NCI-H2081 (cell line): ENCODE measurements at places on chromosomes 7 and 10.

GRCh38 chr10:127303105-127303504, 106.7 kb upstream of the INSYN2A start:
- no peak for DNase-seq

GRCh38 chr10:80196270-80196949, 8.9 kb downstream of the ANXA11 start:
- DNase-seq, result peak; percentile 32

GRCh38 chr10:70913191-70913892, 25.0 kb upstream of the PCBD1 start:
- DNase-seq, result no peak

- no peak for DNase-seq
These were observed at the start of gene HOXA6 for GRCh38 chr7:27147199-27148030. Gene HOXA6, minus strand, starts transcription at chr7:27147774. Its CDS starts 25 bp downstream, at chr7:27147749.

GRCh38 chr10:30055226-30055662, 4.1 kb downstream of the JCAD start:
- no peak for DNase-seq

GRCh38 chr7:131354390-131354789, 26.7 kb downstream of the MKLN1 start:
- DNase-seq, result no peak

GRCh38 chr7:45106-46090, 147.0 kb upstream of the FAM20C start:
- DNase-seq, result no peak

- no peak for DNase-seq
These were observed 25.3 kb downstream of the CROT start for GRCh38 chr7:87370660-87371180.

GRCh38 chr7:152544481-152544927, 108.7 kb upstream of the KMT2C start:
- DNase-seq, result no peak

- no peak for DNase-seq
These were observed 135.3 kb downstream of the ZNF467 start for GRCh38 chr7:149637911-149638565.

DNA sequence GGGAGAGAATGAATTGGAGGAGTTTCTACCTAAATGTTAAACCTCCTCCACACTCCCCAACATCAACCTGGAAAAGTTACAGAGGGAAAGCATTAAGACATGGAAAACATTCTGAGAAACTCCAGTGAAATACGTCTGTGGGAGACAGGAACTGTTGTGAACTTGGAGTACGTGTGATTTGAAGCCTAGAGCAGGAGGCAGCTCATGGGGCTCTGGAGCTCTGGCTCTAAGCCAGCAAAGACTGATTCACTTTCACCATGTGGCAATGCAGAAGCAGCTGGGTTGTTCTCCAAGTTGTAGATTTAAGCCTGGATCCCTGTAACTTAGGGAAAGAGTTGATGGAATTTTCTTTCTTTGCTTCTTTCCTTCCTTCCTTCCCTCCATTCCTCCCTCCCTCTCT, 503.2 kb downstream of the NRG3 start:
- DNase-seq, result no peak

GRCh38 chr7:3280946-3281656, 20.0 kb upstream of the SDK1 start:
- no peak for DNase-seq

DNA sequence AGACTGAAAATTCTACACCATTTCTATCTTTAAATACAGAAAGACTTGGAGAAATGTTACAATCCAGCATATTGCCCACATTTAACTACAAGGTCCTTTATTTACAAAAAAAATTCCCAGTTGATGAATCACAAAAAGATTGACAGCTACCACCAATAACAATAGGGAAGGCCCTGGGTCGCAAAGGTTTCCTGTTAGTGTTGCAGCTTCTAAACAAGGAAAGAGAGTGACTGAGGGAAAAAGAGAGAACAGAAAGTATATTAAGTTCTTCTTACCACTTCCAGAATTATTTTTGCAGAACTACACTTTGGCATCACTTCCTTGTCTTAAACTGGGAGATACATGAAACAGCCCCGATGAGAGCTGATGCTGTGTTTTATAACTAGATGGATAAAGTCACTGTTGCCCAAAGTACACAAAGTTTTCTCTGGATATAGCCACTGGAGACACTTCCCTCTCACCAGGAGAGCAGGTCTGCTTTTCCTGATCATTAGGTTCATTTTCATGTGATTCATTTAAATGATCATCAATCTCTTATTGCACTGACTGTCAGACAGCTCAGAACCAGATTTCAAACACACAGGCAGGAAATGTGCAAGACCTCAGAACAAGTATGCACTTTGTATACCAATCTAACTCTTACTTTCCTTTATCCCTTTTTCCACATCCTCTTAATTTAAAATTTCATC, 57.0 kb downstream of the SHTN1 start:
- DNase-seq, result no peak

DNA sequence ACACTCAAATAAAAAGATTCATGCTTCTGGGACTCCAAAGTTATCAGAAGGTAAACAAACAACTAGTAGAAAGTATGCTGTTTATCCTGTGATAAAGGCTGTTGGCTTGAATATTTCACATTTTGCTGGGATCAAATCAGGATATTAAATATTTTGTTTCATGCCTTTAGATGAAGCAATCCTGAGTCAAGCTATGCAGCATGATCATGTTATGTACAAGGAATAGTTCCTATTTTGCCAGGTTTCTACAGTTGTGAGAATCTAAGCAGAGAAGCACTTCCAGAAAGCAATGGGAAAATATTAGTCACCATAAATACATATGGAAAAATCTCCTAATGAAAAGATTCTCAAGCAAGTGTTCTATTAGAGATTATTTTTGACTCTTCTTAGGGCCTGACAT, 262.8 kb upstream of the PCDH15 start:
- DNase-seq, result no peak

DNA sequence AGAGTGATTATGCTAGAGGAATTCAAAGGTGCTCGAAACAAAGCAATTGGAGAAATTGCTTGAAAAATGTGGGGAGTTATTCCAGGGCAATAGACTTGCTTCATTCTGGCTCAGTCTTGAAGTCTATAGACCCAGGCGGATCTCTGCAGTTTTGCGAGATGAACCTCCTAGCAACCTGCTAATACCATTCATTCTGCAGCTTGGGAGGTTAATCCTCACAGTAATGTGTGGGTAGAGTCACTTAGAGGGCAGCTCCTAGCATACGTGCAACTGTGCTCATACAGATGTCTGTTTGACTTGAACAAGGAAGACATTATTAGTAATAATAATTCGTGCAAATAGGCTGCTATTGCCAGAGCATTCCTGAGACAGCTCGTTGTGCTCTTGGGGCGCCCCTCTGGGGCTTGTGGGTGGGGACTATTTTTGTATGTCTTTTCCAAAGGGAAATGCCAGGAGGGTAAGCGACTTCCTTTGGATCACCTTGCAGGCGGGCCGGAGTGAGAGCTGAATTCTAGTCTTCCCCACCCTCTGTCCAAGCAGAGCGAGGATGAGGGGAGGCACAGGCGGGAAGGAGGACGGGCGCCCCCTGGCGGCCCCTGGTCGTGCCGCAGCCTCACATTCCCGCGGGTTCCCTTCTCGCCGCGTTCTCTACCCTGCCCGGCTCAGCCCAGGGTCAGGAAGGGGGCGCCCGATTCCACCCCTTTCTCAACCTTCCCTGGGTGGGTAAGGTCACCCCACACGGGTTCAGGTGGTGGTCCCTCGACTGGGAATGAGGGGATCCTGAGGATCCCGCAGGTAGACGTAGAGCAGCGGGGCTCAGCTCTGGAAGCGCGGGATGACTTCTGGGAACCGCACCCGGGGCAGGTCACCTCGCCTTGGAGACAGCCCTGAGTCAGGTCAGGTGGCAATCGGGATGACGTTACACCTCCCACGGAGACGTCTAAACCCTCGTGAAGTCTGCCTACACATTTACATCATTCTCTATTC, 241.5 kb downstream of the PHTF2 start:
- DNase-seq, result no peak

- no peak for DNase-seq
These were observed 165.9 kb downstream of the PLXNA4 start for GRCh38 chr7:132410385-132410784.

DNA sequence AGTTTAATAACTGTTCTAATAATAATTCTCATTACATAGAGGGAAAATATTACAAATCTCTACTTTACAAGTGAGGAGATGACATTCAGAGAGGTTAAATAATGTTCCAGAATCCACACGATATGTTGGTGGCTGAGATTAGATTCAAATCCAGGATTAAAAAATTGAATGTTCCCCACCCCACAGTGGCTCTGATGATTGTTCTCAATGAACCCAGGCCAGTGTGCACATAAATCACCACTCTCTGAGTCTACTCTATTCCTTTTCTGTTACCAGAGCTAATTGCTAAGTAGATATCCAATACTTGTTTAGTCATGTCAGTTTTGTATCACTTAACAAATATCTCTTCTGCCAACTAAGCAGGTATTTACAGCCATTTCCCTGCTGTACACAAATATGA, 281.0 kb downstream of the ABCA13 start:
- peak; percentile 84 for DNase-seq

- no peak for DNase-seq
These were observed 6.2 kb downstream of the AOC1 start for GRCh38 chr7:150858236-150859197.

- DNase-seq, result no peak
These were observed 7.0 kb downstream of the CALML3 start for GRCh38 chr10:5531558-5532306.

GRCh38 chr7:154953006-154953684, 49.8 kb downstream of the PAXIP1 start:
- no peak for DNase-seq

- DNase-seq, result no peak
These were observed 26.2 kb downstream of the VSTM4 start for GRCh38 chr10:49089152-49089551.

DNA sequence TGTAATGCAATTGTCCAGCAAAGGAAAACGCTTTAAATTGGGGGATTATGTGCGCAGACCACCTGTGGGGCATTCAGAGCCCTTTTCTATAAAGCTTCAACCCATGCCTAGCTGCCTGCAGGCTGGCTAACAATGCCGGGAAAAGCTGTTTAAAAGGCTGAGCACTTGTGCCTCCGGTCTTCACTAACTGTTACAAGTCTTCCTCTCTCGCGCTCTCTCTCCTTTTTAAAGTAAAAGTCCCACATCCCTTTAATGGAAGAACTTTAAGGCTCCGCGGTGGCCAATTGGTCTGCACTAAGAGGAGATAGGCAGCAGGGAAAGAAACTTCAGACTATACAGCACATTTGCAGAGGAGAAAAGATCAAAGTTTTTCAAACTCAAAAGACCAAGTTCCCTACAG, 4.6 kb downstream of the FZD8 start:
- DNase-seq, result no peak

GRCh38 chr7:27134392-27134791, 3.8 kb upstream of the HOXA4 start:
- DNase-seq, result no peak

DNA sequence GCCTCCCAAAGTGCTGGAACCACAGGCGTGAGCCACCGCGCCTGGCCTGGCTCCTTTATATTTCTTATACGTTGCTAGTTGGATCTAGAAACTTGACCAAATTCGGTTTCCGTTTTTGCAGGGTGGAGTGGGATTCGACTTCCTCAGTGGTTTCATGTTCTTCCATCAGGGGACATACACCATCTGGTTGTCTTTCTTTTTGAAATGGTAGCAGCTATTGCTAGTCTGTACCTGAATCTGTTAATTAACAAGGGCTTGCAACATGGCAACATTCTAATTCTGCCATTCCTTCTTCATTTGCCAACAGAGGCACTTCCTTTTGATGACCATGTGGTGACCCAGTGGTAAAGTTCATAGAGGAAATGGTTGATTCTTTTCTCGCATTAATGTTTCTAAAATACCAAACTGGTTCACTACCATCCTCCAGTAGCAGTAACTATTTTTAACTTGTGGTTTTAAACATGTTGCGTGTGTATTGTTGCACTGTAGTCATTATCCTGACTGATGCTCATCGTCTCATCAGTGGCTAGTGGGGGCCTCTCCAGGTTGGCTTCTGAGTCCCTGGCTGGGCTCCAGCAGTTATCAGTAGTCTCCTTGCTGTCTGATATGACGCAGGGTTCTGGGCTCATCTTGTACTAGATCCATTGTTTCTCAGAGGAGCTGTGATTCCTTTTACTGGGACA, 159.2 kb downstream of the RGS10 start:
- no peak for DNase-seq

GRCh38 chr10:112689327-112690072, 242.5 kb downstream of the VTI1A start:
- DNase-seq, result no peak

DNA sequence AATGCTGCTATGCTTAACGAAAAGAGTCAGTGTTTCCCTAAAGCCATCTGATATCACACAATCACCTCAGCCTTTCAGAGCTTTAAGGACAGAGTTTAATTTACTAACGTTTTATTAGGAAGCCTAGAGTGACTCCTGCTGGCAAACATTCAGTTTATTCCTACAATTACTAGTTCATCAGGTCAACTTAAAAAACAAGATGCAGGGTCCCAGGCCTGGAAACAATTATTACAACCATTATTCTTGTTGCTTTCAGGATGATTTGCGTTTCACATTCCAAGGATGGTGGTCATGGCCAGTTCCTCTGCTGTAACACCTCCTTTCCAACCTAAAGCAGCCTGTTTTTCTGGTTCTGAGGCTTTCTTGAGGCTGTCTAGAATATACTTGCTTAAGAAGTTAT, 1.5 kb upstream of the FAM53B start:
- peak; percentile 30 for DNase-seq

- DNase-seq, result no peak
These were observed 95.0 kb downstream of the UBE3C start for GRCh38 chr7:157233677-157234076.

DNA sequence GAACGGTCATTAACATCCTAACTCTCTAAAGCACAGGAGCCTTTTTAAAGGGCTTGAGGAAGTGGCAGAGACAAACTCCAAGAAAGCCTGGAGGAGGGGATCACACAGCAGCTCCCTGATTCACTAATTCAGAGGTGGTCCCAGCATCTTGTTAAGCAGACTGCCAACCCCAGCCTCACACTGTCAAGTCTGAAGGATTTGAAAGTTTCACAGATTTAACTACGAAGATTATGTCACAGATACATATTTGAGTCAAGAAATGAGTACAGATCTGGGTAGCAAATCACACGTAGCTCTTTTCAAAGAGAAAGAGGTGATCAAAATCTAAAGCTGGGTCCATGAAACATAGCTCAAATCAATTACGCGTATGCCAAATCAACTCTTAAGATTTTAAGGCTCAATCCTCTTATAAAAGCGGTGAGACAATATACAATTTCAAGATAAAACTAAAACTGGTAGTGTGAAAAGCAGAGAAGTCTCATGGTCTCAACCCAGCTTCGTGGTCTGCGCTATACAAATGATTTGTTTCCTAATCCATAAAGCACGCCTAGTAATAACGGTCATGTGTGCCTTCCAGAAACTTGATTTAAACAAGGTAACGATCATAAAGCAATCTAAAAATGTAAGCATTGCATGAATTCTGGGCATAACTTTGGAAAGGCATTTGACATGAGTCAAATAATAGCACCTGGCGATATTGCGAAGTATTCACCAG, 229.9 kb upstream of the MKLN1 start:
- DNase-seq, result no peak
